ENCODE measurements at places on chromosomes 2 and 18.

GRCh38 chr2:71620851-71621251 is 167.5 kb downstream of the DYSF start:
- no peak for DNase-seq

GRCh38 chr2:188292348-188293239 is 920 bp downstream of the GULP1 start:
- DNase-seq: no peak

DNA sequence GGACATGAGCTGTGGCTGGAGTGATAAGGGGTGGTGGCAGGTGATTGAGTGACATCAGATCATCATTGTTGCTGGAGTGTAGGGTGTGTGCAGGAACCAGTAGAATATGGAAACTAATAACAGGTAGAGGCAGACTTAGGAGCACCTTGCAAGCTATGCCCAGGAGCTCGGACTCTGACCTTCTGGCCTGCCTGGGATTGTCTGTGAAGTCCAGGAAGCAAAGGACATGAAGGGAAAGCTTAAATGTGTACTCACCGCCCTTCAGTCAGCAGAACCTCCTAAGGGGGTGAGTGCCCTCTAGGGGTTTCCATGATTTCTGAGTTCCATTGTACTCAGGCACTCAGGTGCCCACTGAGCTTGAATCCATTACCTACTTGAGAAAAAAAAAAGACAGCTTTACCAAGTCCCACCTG is 104.2 kb downstream of the CRIM1 start:
- no peak for DNase-seq

DNA sequence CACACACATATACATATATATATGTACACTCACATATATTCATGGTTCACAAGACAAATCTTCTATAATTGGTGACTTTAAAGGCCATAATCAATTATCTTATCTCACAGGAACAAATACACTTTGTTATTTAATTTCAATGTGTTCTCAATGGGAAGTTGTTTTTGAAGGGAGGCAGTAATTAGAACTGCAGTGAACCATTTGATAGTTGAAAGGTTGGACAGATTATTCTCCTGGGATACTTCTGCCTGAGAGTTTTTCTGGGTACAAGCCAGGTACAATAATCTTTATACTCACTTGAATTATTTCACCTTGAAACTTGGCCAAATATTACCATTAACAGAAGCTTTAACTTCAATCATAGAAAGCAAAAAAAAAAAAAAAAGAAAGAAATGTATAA is 546.6 kb upstream of the LRRTM4 start:
- DNase-seq: no peak

DNA sequence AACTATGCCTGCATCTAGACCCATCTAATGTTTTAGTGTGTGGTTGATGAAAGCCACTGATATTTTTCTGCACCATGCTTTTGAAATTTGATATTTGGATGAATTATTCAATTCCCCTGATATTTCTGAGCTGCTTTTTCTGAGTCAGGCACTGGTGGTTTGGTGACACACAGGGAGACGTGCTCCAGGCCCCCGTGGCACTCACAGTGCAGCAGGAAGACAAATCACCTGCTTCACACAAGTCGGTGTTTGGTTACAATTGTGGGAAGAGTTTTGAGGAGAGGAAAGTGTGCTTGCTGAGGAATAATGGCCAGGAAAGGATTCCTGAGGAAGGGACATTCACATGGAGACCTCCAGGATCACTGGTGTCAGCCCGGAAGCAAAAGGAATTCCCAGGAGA is 179.7 kb downstream of the ACKR3 start:
- peak; percentile 25 for DNase-seq

DNA sequence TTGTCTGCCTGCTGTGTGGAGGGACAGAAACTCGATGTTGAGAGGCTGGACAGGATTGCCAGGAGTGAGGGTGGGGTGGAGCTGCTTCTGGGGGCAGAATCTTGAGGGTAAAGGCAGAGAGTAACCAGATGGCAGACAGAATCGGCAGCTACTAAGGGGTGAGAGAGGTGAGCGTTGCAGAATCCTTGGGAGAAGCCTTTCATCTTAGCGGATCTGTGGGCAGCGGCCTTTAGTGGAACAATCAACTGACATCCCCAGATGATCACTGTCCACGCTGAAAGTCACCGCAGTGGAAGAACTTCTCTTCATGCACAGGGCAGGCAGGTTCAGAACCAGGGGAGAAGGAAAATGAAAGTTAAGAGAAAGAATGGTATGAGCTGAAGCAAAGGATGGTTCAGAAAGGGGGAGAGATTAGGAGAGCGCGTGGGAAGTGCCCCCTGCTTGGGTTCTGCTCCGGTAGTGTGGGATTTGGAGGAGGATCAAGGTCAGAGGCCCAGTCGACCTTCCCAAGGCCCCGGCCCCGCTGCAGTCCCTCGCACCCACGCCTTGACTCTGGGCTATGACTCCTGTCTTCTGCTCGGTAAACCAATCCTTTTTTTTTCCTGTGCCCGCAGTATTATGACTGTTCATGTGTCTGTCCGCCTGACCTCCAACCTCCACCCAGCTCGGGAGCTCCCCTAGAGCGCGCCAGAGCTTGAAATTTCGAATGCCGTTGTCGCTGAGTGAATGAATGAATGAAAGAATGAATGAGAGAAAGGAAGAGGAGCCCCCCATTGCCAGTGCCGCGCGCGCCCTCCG is 584 bp downstream of the BOLA3 start:
- peak; percentile 49 for DNase-seq

DNA sequence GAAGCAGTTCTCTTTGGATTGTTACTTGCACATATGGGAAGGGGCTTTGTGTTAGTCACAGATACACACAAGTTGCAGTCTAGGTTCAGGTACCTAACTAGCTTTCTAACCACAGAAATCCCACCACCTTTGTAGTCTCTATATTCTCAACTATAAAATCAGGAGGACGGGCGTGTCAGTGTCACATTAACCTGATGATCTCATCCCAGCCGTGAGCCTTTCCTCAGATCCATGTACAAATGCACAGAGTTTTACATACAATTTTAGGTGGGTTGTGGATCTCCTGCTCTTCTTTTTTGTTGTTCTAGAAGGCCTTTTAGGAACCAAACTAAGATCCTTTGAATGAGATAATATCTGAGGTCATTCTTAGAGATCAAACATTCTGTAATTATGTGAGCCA is 94.0 kb downstream of the ZNF532 start:
- DNase-seq: no peak

- no peak for DNase-seq
These were observed 37.1 kb downstream of the ZNF516 start for GRCh38 chr18:76457957-76458356.

GRCh38 chr2:75464348-75464946 is 96.3 kb downstream of the EVA1A start:
- no peak for DNase-seq

DNA sequence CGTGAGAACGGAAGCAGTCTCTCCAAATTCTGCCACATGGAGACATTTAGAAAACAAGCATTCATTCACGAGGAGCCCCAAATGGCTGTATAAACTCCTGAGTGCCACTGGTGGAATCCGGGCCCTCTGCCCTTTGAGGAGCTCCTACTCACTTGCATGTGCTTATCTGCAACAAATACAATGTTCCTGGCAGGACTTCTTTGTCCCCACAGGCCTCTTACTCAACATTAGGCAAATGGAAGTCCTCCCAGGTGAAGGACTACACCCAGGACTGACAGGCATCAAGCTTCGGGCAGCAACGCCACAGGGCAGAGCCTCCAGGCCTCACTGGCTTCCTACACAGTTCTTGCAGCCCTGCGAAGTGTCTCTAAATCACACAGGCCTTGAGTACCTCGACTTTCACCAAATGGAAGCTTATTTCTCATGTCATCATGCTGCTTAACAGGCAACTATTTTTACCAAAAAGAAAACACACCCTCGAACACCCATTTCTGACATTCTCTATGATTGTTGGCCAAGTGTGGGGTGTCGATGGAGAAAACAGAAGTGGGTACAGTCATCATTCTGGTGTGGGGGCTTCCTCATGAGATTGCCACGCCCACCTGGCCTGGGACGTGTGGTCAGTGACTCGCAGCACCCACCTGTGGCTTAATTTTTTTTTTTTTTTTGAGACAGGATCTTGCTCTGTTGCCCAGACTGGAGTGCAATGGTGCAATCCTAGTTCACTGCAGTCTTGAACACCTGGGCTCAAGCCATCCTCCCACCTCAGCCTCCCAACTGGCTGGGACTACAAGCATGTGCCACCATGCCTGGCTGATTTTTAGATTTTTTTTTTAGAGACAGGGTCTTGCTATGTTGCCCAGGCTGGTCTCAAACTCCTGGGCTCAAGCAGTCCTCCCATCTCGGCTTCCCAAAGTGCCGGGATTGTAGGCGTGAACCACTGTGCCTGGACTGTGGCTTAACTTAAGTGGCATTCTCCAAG is 186.8 kb upstream of the GLI2 start:
- DNase-seq: peak; percentile 28

GRCh38 chr18:9177031-9177430 is 40.5 kb downstream of the ANKRD12 start:
- no peak for DNase-seq

DNA sequence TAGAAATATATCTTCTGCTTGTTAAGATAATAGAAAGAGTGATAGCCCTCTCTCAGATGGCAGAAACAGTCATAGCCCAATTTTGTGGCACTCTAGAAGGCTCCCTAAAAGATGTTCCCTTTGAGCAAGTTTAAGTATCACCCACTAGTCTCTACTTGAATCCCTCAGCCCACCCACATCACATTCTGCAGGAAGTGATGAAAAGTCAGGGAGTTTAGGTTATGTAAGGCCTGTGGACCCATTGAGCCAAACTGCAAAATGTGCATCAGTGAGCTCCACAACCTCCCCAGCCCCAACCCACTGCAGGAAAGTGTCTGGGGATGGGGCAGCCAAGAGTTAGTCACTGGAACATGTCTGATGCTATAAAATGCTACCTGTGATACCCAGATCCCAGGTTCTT is 25.6 kb downstream of the ANKRD44 start:
- peak; percentile 17 for DNase-seq

DNA sequence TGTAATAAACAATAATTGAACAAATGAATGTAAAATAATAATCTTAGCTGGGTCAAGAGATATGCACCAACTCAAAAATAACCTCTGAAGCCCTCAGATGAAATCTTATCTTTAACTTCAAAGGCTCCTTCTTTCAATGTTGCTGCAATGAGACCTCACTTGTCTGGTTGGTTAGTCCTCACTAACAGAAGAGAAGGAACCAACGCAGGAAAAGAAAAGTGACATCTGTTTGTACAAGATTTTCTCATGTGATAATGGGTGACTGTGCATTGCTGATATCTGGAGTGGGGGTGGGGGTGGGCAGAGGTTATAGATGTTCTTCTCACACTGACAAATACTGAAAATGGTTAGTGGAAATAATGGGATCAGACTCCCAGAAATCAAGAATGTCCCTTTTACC is 2.6 kb downstream of the SCN7A start:
- DNase-seq: no peak

- no peak for DNase-seq
These were observed 44.6 kb downstream of the ITGB1BP1 start for GRCh38 chr2:9378433-9379390.

GRCh38 chr2:24011250-24012104 is 1.6 kb downstream of the MFSD2B start:
- no peak for DNase-seq

GRCh38 chr2:239675826-239676715 is 275.3 kb upstream of the HDAC4 start:
- DNase-seq: no peak

DNA sequence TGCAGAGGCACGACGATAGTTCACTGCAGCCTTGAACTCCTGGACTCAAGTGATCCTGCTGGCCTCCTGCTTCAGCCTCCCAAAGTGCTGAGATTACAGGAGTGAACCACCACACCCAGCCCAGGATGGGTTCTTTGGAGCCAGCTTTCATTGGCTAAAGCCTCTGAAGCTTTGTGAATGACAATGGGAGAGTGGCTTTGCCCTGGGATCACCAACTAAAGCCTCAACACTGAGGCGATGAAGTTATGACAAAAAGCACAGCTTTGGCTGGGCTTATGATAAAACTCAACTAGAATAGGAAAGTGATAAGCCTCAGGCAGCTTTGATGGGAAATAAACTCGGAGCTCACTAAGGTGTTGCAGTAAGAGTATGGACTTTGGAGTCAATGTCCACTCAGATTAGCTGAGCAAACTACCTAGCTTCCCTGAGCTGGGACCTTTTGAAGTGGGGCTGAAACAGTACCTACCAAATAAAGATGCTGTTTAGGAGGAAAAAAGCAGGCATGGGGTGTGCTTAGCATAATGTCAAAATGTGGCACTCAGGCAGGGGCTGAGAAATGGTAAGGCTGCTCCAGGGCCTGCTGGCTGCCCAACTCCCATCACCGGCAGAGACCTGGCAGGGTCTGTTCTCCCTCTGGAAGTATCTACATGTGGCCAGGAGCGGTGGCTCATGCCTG is 4.3 kb downstream of the TMEM127 start:
- DNase-seq: no peak

GRCh38 chr2:121532894-121533293 is 2.2 kb downstream of the RNU4ATAC start:
- DNase-seq: peak; percentile 8

GRCh38 chr2:240306185-240306584 is 129.3 kb upstream of the GPC1 start:
- DNase-seq: no peak

GRCh38 chr2:130791617-130791939 is 36.2 kb downstream of the AMER3 start:
- peak; percentile 72 for DNase-seq

- DNase-seq: no peak
These were observed 567.6 kb downstream of the KCNJ3 start for GRCh38 chr2:155266109-155266508.

GRCh38 chr2:98771721-98772524 is 41.0 kb upstream of the MGAT4A start:
- peak; percentile 57 for DNase-seq

- no peak for DNase-seq
These were observed 3.0 kb upstream of the IL1A start for GRCh38 chr2:112787294-112787693.

DNA sequence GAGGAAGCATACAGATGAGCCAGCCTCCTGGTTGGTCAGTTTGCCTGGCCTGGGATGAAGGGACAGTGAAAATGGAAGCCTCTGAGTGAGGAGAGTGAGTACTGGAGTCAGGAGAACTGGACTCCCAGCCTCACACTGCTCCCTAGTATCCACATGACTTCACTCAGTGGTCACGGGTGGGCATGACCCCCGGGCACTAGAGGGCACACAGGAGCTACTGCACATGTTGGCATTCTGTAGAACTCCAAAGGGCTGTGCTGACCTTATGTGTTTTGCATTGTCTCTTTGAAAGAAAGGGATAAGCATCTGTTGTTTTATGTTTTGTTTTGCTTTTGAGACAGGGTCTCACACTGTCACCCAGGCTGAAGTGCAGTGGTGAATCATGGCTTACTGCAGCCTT is 23.7 kb downstream of the NCAPH start:
- DNase-seq: peak; percentile 57

Measured in suppressor macrophage (primary cell).